ENCODE measurements at places on chromosomes 1 and 21. TPM values are rescaled to one million over a fixed set of nuclear protein-coding genes. Genes with fewer than 3 reads are reported as not detected.

OR6K3 gene
- total RNA-seq: not detected

OR2G6 gene
- total RNA-seq: not detected

TRPM2 gene
- 0.61 TPM for total RNA-seq

SDHC gene
- total RNA-seq: 61.8 TPM

RXFP4 gene
- not detected for total RNA-seq

RAB13 gene
- total RNA-seq: 36.5 TPM

RIMS3 gene
- 10.0 TPM for total RNA-seq

TSPEAR gene
- not detected for total RNA-seq

BLZF1 gene
- 20.4 TPM for total RNA-seq

DNA sequence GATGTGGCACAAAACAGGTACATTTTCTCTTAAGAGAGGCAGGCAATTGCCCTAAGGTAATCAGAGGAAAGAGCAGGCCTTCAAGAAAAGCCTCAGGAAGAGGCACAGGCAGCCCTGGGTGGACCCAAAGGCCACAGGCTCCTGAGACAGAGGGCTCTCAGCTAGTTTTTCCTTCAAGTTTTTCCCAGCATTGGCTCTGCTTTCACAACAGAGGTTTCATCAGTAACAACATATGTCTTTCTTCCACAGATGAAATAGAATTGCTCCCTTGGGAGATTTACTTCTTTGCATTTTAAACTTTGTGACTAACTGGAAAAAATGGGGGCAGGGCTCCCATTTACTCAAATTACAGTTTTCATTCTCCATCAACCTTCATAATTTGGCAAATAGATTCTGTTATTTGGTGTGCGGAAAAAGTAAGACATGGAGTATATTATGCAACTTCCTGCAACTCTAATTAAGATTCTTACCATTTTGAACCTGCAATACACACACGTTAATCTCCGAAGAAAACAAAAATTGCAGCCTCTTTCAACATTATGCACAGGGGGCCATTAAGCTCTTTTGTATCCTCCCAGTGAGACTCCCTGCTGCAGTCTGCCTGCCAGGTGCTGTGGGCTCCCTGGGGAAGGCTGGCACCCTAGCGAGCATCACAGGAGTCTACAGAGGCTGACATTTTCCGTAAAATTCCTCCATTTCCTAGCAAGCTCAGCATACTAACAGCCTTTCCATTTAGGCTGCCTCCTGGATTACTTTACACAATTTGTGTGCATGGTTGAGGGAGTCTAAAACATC is 282.3 kb downstream of the USH2A start:
- no peak overlapping the region for H3K4me3 ChIP-seq
- H3K36me3 ChIP-seq: no peaks in the 10 kb centered on the region
- H3K4me1 ChIP-seq: no peaks in the 10 kb centered on the region
- no peak overlapping the region for H3K27ac ChIP-seq

GRCh38 chr1:21782349-21782867 is 541 bp downstream of the USP48 start:
- no peaks in the 10 kb centered on the region for H3K27me3 ChIP-seq
- H3K4me3 ChIP-seq: peak overlapping the region; percentile 78
- peak overlapping the region; percentile 97 for H3K27ac ChIP-seq
- peak; percentile 80 for DNase-seq
- no peaks in the 10 kb centered on the region for H3K4me1 ChIP-seq

- no peak overlapping the region for H3K27ac ChIP-seq
- no peaks in the 10 kb centered on the region for H3K27me3 ChIP-seq
- peaks cover 17% of the 10 kb centered on the region for H3K4me1 ChIP-seq
- no peaks in the 10 kb centered on the region for H3K36me3 ChIP-seq
- no peak overlapping the region for H3K4me3 ChIP-seq
Observed at GRCh38 chr1:116699605-116700004, 32.1 kb upstream of the IGSF3 start.

DNA sequence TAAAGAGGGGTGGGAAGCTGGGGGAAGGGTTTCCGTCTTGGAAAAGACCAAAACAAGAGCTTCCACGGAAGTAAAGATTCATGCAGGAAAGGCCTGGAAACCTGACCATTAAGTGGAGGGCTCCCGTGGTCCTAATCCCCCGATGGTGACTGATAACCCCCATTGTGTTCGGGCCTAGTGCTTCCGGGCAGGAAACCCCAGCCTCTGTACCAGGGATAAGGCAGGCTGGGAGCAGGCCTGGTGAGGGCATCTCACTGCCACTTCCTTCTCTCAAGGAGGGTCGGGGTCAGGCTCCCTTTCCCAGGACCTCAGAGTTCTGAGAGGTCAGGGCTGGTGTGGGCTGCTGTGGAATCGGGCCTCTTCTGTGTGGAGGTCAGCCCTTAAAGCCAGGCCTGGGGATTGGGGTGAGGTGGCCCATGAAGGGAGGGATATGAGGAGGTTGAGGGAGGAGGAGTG is 136.9 kb downstream of the CDC7 start:
- no peaks in the 10 kb centered on the region for H3K4me1 ChIP-seq
- H3K36me3 ChIP-seq: no peaks in the 10 kb centered on the region
- DNase-seq: no peak
- no peaks in the 10 kb centered on the region for H3K27me3 ChIP-seq
- H3K4me3 ChIP-seq: no peak overlapping the region

GRCh38 chr1:110610696-110611286 is 4.6 kb upstream of the KCNA2 start:
- H3K27me3 ChIP-seq: peaks cover 18% of the 10 kb centered on the region
- no peak overlapping the region for H3K27ac ChIP-seq
- DNase-seq: no peak
- no peaks in the 10 kb centered on the region for H3K36me3 ChIP-seq
- H3K4me3 ChIP-seq: no peak overlapping the region

DNA sequence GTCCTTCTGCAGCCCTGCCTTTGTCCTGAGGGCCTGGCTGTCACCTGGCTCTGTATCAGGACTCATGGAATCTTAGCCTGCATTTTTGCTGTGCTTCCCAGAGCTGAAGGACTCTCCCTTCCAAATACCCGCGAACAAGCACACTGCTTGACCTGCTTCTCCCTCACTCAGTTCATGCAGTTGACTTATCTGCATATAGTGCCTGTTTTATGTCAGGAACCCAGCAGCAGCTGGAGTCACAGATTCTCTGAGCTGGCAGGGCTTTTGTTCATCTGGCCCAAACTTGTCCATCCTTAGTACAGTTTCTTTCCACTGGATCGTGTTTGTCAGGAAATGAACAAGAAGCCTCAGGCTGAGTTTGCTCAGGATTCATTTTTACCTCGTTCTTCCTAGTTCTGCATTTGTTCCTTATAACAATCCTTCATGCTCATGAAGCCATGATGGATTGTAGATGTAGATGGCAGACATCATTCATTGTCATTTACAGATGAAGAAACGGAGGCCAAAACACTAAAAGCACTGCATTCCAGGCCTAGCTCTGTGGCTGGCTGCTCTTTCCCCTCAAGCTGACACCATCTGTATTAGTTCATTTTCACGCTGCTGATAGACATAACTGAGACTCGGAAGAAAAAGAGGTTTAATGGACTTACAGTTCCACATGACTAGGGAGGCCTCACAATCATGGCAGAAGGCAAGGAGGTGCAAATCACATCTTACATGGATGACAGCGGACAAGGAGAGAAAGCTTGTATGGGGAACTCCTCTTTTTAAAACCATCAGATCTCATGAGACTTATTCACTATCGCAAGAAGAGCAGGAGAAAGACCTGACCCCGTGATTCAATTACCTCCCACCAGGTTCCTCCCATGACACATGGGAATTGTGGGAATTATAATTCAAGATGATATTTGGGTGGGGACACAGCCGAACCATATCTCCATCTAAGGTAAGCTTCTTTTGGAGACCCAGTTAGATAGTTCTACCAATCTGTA is 150.9 kb downstream of the HIVEP3 start:
- H3K36me3 ChIP-seq: no peaks in the 10 kb centered on the region
- no peaks in the 10 kb centered on the region for H3K4me1 ChIP-seq
- H3K4me3 ChIP-seq: no peak overlapping the region
- DNase-seq: no peak
- H3K27ac ChIP-seq: no peak overlapping the region

- H3K27ac ChIP-seq: no peak overlapping the region
- no peaks in the 10 kb centered on the region for H3K4me1 ChIP-seq
- no peaks in the 10 kb centered on the region for H3K36me3 ChIP-seq
- no peak for DNase-seq
Observed at GRCh38 chr21:37748351-37748750, 167.9 kb downstream of the KCNJ6 start.

- H3K4me1 ChIP-seq: peaks cover 17% of the 10 kb centered on the region
- no peaks in the 10 kb centered on the region for H3K27me3 ChIP-seq
- H3K4me3 ChIP-seq: no peak overlapping the region
- peak; percentile 81 for DNase-seq
- H3K36me3 ChIP-seq: no peaks in the 10 kb centered on the region
Observed at GRCh38 chr1:167627865-167628641, 2.0 kb upstream of the RCSD1 start.

DNA sequence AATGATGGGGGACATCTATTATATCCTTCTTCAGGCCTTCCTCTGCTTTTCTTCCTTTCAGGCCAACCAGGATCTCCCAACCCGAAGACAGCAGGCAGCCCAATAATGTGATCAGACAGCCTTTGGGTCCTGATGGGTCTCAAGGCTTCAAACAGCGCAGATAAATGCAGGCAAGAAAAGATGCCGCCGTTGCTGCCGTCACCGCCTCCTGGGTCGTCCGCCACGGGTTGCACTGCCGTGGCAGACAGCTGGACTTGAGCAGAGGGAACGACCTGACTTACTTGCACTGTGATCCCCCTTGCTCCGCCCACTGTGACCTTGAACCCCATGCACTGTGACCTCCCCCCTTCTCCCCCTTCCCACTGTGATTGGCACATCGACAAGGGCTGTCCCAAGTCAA is 27.9 kb downstream of the SZRD1 start:
- no peak overlapping the region for H3K27ac ChIP-seq
- H3K4me1 ChIP-seq: peaks cover 8% of the 10 kb centered on the region
- DNase-seq: no peak
- H3K36me3 ChIP-seq: peaks cover 63% of the 10 kb centered on the region
- no peaks in the 10 kb centered on the region for H3K27me3 ChIP-seq

DNA sequence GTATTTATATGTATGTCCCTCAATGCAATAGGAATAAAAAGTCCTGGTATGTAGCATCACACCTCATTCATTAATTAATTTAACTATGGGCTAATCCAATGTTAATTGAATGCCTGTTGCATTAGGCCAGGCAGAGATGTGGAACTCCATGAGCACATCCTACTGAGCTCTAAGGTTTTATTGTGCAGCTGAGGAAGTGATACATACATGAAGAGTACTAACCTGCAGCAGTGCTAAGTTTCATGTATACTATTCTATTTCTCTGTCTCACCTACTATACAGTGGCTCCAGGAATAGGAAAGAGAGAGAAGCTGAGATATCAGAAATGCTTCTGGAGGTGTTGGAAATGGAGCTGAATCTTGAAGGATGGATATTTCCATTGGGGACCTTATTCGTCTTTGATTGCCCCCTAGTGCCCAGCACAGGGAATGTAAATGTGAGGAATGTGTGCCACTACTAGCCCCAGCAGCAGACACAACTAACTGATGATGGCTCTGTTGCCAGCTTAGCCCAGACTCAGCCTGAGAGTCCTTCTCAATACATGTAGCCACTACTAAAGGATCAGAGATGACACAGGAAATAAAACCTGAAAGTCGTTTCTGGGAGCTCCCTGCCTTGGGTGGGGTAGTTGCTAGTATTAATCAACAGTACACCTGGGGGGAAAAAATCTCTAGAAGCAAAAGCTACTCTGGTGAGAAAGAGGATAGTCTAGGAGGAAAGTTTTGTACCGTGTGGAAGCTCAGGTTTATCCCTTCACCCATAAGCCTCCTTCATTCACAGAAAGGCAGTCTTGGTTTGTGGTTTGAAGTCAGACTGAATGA is 173.3 kb upstream of the FOXD3 start:
- H3K27me3 ChIP-seq: 0 out of 2 replicates have a peak, but pooled peaks cover 3% of the 10 kb centered on the region
- peak; percentile 77 for DNase-seq
- H3K27ac ChIP-seq: no peak overlapping the region
- no peak overlapping the region for H3K4me3 ChIP-seq
- H3K4me1 ChIP-seq: no peaks in the 10 kb centered on the region

GRCh38 chr1:85629532-85629920 is 49.0 kb downstream of the CCN1 start:
- no peak for DNase-seq
- peak overlapping the region; percentile 22 for H3K4me3 ChIP-seq
- peak overlapping the region; percentile 40 for H3K27ac ChIP-seq
- H3K36me3 ChIP-seq: no peaks in the 10 kb centered on the region
- no peaks in the 10 kb centered on the region for H3K27me3 ChIP-seq
- H3K4me1 ChIP-seq: peaks cover 17% of the 10 kb centered on the region

DNA sequence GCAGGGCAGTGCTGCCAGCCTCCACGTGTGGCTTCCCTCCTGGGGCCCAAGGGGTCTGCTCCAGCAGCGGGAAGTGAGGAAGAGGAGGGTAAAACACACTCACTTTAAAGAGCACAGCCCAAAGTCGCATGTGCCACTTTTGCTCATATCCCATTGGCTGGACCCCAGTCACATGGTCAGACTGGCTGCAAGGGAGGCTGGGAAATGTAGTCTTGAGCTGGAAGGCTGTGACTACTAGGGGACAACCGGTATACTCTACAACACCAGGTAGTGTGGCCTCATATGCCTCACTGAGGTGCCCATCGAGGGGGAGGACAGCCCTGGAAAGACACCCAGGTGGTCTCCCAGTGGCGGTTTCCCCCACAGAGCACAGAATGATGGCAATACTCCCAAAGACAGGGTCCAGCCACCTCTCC is 45.2 kb downstream of the CAMK2N1 start:
- peak; percentile 69 for DNase-seq
- H3K27ac ChIP-seq: no peak overlapping the region
- H3K4me1 ChIP-seq: no peaks in the 10 kb centered on the region

DNA sequence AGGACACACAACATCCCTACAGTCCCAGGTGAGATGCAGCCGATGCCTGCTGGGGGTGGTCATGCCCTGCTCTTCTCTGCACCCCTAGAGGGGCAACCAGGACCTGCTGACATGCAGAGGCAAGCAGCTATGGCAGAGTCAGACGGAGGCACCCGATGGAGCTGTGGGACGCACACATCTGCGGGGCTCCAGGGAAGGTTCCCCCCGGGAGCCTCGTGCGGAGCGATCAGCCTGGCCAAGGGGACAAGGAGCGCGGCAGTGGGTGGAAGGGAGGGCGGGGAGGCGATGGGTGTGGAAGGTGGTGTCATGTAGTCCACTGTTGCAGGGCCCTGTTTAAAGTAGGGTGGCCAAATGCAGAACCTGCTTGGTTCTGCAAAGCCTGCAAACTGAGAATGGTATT is 143.0 kb upstream of the AJAP1 start:
- H3K27me3 ChIP-seq: peaks cover 44% of the 10 kb centered on the region
- H3K36me3 ChIP-seq: no peaks in the 10 kb centered on the region
- no peak for DNase-seq
- no peak overlapping the region for H3K27ac ChIP-seq
- H3K4me3 ChIP-seq: no peak overlapping the region

DNA sequence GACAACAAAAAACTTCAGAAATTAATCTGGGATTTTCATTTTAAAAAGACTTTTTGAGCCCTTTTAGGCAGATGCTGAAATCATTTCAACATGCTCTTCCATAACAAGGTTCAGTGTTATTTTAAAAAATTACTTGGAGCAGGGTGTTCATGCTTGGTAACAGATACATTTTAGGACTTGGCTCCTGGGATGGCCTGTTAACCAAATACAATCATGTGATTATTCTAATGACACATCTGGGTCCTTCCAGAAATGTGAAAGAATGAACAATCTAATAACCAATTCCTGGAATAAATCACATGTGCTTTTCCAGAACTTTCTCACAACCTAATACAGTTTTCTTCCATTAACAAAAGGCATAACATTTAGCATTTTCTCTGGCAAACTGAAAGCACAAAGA is 379.8 kb upstream of the RUNX1 start:
- H3K27me3 ChIP-seq: no peaks in the 10 kb centered on the region
- peak overlapping the region; percentile 16 for H3K4me3 ChIP-seq
- H3K27ac ChIP-seq: peak overlapping the region; percentile 24
- peaks cover 11% of the 10 kb centered on the region for H3K4me1 ChIP-seq

GRCh38 chr1:111164151-111164550 is 24.1 kb downstream of the CEPT1 start:
- no peak overlapping the region for H3K4me3 ChIP-seq
- H3K27me3 ChIP-seq: no peaks in the 10 kb centered on the region
- H3K27ac ChIP-seq: no peak overlapping the region

Data from SJCRH30 (cell line).